ENCODE measurements at places on chromosomes 13 and 19.

DNA sequence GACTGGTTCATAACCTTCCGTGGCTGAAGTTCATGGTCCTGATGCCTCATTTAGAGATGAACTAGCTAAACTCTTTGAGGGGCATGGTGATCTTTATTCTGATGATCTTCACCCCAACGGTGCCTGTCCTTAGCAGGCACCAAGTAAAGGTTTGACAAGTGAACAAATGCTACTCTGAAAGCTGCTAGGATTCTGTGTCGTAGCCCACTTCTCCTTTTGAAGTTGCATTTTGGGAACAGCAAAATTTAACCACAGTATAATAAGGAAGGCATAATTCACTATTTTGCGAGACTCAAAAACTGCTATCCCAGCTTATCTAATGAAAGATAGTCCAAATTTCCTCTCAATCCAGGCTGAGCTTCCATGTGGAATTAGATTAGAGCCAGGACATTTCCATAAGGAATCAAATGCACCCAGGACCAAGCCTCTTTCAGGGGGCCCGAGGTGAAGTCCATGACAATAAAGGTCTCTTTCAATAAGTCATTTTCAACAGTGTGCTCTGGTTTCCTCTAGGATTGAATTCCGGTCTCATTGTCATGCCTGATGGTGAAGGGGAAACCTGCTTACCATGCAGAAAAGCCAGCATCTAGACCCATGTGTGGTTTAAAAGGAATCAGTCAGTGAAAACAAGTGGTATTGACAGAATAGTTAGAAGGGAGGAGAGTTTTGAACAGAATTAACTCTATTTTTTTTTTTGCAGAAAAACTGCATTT lies 23.1 kb downstream of the SIAH3 start:
- no peak for DNase-seq

GRCh38 chr19:42850981-42851717 lies 28.4 kb downstream of the PSG1 start:
- peak; percentile 95 for DNase-seq

DNA sequence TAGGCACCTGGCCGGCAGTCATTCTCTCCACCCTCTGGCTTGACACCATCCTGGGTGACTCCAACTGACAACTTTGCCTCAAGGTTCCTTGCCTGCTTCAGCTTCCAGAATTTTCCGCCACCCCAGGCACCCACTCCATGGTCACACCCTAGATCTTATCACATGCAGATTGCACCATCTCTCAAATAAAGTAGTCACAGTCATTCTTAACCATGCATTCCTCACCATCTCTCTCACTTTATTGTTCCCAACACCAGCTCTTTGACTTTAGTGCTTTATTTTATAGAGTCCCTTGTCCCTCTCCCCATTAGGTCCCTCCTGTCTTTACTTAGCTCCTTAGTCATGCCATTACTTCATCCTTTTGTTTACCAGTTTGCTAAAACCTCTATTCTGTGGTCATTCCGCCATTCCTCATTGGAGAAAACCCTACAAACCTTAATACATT lies 351.7 kb downstream of the SPRY2 start:
- no peak for DNase-seq

DNA sequence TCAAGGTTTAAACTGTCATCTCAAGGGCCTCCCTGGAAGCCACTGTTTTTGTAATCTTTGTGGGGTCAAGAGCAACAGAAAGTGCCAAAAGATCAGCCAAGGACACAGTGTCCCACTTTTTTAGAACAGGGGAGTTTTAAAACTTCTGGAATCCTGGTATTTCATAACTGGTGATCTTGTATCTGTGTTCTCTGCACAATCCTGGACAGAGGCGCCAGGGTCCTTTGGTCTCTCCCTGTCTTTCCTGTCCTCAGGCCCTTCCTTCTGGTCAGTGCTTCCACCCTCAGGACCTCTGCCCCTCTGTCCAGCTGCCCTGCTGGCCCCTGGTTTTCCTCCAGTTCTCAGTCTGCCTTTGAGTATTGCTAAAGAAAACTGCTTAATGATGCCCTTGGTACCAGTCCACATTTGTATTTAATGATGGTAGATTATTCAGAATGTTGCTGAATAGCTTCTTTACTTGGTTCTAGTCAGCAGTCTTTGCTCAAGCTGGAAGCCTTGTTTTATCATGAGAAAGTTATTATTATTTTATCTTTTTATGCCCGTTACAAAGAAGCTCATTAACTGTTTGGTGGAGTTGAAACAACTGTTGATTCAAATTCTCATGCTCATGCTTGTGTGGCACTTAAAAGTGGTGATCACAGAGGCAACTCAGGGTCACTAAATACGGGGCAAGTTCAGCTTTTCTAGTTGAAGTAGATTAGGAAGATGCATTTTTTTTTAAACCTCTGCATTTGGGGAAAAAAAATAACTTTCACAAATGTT lies 47.5 kb downstream of the WASF3 start:
- no peak for DNase-seq

DNA sequence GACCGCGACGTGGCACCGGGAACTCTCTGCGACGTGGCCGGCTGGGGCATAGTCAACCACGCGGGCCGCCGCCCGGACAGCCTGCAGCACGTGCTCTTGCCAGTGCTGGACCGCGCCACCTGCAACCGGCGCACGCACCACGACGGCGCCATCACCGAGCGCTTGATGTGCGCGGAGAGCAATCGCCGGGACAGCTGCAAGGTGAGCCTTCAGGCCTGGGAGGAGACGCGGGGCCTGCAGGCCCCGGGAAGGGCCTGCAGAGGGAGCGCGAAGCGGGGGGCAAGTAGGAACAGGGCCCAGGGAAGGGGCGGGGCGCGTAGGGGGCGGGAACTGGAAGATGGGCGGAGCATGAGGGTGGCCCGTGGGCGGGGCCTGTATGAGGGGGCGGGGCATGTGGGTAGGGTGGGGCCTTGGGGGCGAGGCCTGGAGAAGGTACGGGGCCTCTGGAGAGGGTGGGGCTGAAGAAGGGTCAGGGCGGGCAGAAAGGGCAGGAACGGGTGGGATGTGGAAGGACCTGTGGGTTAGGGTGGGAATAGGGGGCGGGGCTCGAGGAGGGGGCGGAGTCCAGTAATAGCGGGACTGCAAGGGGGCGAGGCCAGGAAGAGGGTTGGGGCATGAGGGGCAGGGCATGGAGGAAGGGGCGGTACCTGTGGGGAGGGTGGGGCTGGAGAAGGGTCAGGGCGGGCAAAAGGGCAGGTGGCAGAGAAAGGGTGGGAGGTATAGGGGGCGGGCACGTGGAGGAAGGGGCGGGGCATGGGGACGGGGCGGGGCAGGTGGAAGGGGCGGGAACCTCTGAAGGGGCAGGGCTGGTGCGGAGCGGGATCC lies 2.5 kb downstream of the CFD start:
- peak; percentile 18 for DNase-seq

GRCh38 chr19:1618157-1619093 lies 13.2 kb upstream of the UQCR11 start:
- no peak for DNase-seq

DNA sequence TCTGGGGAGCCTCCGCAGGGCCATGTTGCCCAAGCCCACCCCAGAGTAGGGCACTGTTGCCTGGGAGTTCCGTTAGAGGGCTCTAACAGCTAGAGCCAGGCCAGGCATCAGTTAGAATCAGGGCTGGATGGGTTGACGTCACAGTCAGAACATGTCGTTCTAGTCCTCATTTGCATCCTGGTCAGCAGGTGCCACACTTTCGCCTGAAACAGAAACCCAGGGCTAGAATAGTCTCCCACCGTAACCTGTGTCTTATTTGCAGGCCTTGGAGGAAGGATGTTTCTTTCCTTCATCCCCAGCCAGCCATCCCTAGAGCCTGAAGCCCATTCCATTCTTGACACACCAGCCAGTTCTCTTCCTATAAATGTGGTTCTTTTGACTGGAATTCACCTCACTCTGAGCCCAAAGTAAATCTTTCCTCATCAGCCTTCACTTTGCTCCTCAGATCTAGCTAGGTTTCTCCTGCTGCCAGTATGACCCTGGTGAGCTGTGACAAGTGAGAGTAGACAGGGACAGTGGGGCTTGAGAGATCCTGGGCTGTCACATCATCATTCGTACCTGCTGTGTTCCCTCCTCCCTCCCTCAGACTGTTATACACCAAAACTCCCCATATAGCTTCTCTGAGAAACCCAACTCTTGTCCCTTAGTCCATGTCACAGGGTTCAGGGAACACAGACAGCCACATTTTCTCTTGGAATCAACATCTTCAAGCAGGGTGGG lies 12.2 kb upstream of the CCDC97 start:
- no peak for DNase-seq

GRCh38 chr19:8926341-8926740 lies 83.9 kb downstream of the MUC16 start:
- no peak for DNase-seq

GRCh38 chr13:113533161-113533840 lies 42.8 kb upstream of the DCUN1D2 start:
- peak; percentile 28 for DNase-seq

- peak; percentile 93 for DNase-seq
Observed at GRCh38 chr13:44331912-44332851, 41.4 kb upstream of the SERP2 start.

DNA sequence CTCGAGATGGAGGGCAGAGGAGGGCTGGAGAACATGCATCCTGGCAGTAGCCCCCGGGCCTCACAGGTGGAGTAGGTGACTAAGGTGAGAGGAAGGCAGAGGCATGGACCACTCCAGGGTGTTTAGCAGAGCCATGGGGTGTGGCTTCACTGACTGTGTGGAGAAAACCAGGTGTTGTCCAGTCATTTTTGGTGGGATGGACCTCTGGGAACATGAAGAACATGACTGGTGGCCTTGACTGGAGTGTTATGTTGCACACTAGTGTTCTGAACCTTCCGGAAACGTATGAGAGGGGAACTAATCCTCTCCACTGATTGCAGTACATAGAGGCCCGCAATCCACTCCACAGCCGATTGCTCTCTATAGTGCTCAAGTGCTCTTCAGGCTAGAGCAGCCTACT lies 16.9 kb downstream of the MED26 start:
- no peak for DNase-seq

GRCh38 chr13:111895896-111896821 lies 170.8 kb upstream of the SOX1 start:
- DNase-seq, result no peak

GRCh38 chr13:77460195-77460594 lies 75.3 kb upstream of the SCEL start:
- DNase-seq, result no peak

DNA sequence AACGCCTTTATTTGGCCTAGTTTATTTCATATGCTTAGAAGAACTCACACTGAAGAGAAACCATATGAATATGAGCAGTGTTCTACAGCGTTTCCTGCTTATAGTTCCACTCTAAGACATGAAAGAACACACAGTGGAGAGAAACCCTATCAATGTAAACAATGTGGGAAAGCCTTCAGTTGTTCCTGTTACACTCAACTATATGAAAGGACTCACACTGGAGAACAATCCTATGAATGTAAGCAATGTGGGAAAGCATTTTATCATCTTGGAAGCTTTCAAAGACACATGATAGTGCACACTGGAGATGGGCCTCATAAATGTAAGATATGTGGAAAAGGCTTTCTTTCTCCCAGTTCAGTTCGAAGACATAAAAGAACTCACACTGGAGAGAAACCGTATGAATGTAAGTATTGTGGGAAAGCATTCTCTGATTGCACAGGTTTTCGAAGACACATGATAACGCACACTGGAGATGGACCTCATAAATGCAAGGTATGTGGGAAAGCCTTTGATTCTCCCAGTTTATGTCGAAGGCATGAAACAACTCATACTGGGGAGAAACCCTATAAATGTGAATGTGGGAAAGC lies 13.7 kb downstream of the ZNF441 start:
- DNase-seq, result no peak

- peak; percentile 52 for DNase-seq
Observed at GRCh38 chr13:91594061-91594460, 195.6 kb downstream of the GPC5 start.

- peak; percentile 35 for DNase-seq
Observed at GRCh38 chr19:10471909-10472308, 31.2 kb downstream of the KEAP1 start.

DNA sequence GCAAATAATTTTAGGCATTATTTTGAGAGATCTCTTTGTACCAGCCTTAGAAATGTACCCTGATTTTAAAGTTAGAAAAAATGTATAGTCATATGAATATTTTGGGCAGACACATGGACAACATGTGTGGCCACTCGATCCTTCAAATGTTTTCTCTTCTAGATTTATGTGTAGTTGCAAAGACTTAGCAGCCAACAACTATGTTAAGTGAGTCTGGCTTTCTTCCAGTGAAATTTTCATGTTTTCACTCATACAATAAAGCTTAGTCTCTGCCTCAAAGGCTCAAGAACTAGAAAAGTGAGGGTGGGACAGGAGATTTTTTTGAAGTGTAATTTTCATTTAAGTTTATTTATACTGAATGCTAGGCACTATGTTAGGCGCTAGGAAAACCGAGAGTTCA lies 207.7 kb upstream of the DACH1 start:
- DNase-seq, result peak; percentile 56

- no peak for DNase-seq
Observed at GRCh38 chr19:47021536-47022139, 2.0 kb downstream of the NPAS1 start.

DNA sequence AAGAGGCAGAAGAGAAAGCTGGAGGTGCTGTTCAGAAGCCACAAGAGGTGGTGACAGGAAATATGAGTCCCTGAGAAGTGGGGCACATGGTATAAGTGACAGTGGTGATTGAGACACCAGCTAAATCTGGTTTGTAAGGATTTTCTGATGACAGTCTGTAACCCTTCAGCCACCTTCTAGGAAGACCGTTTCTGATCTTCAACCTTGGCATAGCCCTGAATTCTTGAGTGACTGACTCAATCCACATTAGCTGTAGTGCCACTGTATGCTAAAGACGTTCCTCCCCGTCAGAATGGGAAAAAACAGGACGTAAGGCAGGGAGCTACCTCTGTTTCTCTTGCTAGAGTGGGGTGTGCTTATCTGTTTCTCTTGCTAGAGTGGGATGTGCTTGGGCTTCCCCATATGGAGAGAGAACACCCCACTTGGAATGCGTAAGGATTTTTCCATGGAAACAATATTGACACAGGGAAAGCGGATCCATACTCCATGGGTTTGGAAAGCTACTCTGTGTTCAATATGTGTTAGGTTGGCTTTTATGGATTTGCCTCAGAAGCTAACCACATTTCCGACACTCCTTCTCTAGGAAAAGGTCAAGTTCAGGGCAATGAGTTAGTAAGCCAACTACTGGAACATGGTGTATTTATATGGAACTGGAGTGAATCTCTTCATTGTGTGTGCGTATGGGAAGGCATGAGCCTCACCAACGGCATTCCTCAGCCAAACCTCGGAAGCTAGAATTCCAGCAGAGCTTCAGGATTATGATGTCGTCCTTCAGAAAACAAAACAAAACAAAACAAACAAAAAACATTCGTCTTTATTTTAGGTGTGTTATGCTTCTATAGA lies 948.8 kb upstream of the SLC10A2 start:
- peak; percentile 8 for DNase-seq

GRCh38 chr19:49094505-49095482 lies 9.5 kb downstream of the SNRNP70 start:
- DNase-seq, result no peak

GRCh38 chr19:35596366-35596999 lies 10.5 kb downstream of the PMIS2 start:
- no peak for DNase-seq

- no peak for DNase-seq
Observed at GRCh38 chr13:32660227-32660626, 74.0 kb downstream of the PDS5B start.

GRCh38 chr19:16024266-16025107 lies 51.8 kb upstream of the TPM4 start:
- DNase-seq, result no peak

GRCh38 chr19:49133621-49134454 lies 14.5 kb downstream of the PPFIA3 start:
- DNase-seq, result peak; percentile 50

All from fibroblast of skin of abdomen (primary cell).